ENCODE measurements at places on chromosomes 3 and 15. TPM values are rescaled to one million over a fixed set of nuclear protein-coding genes. Genes with fewer than 3 reads are reported as not detected.

DNA sequence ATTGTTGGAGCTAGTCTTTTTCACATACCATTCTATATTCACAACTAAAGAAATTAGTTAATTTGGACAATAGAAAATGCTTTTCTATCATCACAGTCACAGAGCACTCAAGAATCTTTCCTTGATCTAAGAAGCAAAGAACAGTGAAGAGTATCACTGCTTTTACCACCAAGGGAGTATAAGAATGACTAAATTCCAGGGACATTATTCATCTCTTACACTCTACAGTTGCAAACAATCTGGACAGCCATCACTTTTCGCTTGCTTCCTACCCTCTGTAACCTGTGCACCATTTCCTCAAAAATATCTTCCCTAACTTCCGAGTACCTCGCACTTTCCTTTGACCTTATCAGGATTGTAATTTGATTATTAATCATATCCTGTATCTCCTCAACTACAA is 359.5 kb upstream of the TMCO5A start:
- DNase-seq: no peak

DNA sequence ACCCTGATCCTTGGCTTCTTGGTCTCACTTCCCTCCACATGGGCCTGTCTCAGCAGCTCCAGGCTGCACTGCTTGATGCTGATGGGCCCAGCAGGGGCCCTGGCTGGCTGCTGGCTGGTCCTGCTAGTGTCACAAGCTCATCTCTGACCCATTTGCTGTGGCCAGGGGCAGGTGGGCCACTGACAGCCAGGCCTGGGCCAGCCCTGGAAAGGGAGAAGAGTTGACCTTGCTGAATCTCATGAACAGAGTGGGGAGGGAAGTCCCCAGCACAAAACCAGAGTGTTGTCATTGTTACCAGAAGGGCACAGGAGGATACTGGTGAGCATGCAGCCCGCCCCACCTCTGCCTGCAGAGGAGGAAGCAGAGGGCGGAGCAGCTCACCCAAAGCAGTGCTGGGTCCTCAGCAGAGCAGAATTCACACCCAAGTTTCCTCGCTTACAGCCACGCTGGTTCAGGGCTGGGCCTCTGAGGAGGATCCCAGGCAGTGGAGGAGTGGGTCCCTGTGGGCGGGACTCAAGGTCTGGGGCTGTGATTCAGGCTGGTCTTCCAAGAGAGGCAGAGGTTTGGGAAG is 7.6 kb upstream of the KLF15 start:
- no peak for DNase-seq

DNA sequence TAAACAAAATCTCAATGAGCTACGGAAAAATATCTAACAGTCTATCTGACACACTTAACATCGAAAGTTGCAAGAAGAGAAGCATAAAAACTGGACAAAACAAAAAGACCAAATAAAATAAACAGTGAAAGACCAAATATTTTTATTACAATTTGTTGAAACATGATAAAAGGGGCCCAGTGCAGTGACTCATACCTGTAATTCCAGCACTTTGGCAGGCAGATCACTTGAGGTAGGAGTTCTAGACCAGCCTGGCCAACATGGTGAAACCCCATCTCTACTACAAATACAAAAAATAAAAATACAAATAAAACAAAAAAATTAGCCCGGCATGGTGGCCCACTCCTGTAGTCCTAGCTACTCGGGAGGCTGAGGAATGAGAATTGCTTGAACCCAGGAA is 914.0 kb upstream of the ALCAM start:
- DNase-seq: no peak

The GOLGA8R gene
- 1.8 TPM for total RNA-seq

The CGNL1 gene
- not detected for total RNA-seq

The IGSF10 gene
- total RNA-seq: not detected

- DNase-seq: no peak
Observed at GRCh38 chr3:8563597-8563996, 62.0 kb downstream of the LMCD1 start.

GRCh38 chr3:156109989-156110388 is 10.4 kb upstream of the KCNAB1 start:
- DNase-seq: no peak

GRCh38 chr3:143239031-143239430 is 119.5 kb downstream of the CHST2 start:
- DNase-seq: no peak

DNA sequence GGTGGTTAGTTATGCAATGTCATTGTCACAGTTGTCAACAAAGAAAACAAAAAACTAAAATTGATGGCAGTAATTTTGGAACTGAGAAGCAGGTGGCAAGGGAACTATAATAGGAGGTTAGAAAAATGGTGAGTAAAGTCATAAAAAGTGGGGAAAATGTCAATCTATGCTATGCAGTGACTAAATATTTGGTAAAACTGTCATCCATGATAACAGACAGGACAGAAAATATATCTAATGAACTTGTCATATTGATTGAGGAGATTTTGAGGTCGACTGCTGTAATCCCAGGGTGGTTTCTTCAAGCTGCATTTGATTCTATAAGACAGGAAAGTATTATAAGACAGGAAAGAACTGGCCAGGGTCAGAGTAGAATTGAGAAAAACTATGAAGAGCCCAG is 998.4 kb downstream of the IGSF11 start:
- DNase-seq: no peak

The LRRC34 gene
- 0.22 TPM for total RNA-seq

DNA sequence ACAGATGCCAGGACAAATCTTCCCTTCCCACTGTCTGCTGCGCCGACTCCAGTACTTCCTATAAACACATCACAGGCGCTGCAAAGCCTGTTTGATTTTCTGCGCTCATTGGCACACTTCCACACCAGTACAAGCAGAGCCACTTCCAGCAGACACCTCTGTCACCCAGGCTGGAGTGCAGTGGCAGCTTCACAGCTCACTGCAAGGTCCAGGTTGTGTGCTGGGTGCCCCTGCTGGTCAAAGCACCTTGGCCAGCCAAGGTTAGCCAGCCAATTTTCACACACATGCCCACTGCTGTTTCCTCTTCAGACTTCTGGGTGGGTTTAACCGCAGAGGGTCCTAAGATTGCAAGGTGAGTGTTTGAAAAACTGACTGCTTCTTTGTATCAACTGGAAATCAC is 4.9 kb downstream of the CHDH start:
- DNase-seq: no peak

The ZIC4 gene
- not detected for total RNA-seq

DNA sequence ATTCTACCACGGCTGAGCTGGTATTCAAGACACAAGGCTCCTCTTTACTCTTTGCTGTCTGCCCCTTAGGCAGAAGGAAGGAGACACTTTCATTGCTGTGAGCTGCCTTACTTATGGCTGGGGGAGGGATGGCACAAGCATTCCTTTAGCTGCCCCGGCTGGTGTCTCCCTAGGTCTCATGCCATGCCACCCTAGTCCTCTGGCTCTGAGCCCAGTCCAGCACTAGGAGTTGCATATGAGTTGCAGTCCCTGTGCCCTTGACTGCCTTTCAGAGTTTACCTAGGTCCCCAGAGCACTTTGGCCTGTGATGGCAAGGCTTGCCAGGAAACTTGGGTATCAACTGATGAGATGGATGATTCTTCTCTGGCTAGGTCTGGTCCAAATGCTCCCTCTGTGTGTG is 296.4 kb downstream of the RBMS3 start:
- DNase-seq: peak; percentile 3

GRCh38 chr3:12959410-12959809 is 113.8 kb downstream of the IQSEC1 start:
- DNase-seq: no peak

DNA sequence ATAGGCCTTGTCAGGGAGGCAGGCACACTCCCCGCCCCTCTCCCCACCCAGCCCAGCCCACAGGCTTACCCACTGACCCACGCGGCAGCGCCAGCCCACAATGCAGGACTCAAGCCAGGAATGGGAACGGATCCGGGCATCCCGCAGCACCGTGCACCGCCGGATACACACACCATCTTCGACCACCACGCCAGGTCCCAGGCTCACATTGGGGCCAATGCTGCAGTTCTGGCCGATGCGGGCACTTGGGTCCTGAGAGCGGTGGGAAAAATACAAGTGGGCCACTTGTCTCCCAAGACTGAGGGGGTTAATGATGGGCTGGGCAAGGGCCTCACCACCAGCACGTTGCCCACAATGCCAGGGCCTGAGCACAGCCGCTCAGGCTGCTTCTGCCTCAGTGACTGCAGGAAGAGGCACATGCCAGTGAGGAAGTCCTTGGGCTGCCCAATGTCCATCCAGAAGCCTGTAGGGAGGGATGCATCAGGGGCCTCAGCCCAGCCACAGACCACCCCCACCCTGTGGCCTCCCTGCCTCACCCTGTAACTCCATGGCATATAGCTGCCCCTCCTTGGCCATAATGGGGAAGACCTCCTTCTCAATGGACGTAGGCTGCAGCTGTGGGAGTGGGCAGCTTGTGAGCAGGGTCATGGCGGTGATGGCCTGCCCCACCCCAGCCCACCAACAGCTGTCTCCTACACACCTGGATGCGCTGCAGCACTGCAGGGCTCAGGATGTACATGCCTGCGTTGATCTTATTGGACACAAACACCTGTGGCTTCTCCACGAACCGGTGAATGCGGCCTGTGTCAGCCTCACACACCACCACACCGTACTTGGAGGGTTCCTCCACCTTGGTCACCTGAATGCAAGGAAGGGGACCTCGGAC is 1.6 kb downstream of the GMPPB start:
- no peak for DNase-seq

The IL17RE gene
- total RNA-seq: 1.4 TPM

The SERPINI1 gene
- total RNA-seq: 0.66 TPM

- DNase-seq: no peak
Observed at GRCh38 chr15:62453981-62454380, 288.9 kb upstream of the C2CD4B start.

The CDHR4 gene
- not detected for total RNA-seq

GRCh38 chr3:17508180-17508752 is 234.2 kb downstream of the TBC1D5 start:
- no peak for DNase-seq

- peak; percentile 67 for DNase-seq
Observed at GRCh38 chr3:49158103-49158709, 7.9 kb downstream of the CCDC71 start.

GRCh38 chr3:193771011-193771652 is 178.1 kb downstream of the OPA1 start:
- no peak for DNase-seq

Measured in CD4-positive, alpha-beta T cell (primary cell).